ENCODE measurements at places on chromosomes 16 and 17.

- no peak for DNase-seq
These were observed 46.6 kb downstream of the MSI2 start for GRCh38 chr17:57302690-57303465.

- no peak for DNase-seq
These were observed 214.3 kb upstream of the CDH11 start for GRCh38 chr16:65336160-65336559.

- no peak for DNase-seq
These were observed at the start of gene TNS4 for GRCh38 chr17:40501499-40501911. Gene TNS4, minus strand, starts transcription at chr17:40501623. Its CDS starts 5,198 bp downstream, at chr17:40496425.

GRCh38 chr17:2776589-2777241, 19.5 kb upstream of the RAP1GAP2 start:
- DNase-seq, result no peak

DNA sequence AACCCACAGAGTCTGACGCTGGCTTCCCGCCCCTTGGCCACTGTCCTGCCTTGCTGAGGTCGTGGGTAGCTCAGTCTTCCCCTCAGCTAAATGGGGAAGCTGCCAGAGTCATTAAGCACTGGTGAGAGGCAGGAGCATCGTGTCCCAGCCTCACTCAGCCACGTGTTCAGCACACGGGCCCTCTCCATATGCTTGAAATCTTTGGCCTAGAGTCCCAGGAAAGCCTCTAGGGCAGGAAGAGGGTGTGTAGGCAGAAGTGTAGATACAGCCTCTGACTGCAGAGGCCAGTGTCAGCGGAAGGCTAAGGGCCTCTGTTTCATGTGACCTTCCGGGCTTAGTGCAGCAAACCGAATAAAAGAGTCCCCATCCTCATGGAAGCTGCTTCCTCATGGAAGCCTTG, 4.1 kb downstream of the DHODH start:
- DNase-seq, result no peak

GRCh38 chr17:19332371-19333131, 30.0 kb downstream of the B9D1 start:
- DNase-seq, result no peak

Measured in foreskin melanocyte (primary cell).